ENCODE measurements at places on chromosomes 1 and 21.

DNA sequence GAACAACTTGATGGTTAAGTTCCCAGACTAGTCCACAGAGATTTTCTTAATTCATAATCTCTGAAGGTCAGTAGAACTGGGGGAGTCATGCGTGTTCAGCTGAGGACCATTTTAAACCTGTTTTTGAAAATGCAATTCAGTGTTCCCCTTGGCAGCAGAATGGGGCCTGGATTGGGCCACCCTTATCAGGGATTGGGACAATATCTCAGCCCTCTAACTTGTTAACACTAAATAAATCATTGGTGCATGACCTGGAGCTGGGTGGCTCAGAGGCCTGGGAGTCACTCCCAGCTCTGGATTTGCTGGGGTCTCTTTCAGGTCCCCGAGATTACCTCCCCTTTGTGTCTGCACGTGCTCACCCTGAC is 55.3 kb downstream of the MRPS6 start:
- DNase-seq, result no peak

DNA sequence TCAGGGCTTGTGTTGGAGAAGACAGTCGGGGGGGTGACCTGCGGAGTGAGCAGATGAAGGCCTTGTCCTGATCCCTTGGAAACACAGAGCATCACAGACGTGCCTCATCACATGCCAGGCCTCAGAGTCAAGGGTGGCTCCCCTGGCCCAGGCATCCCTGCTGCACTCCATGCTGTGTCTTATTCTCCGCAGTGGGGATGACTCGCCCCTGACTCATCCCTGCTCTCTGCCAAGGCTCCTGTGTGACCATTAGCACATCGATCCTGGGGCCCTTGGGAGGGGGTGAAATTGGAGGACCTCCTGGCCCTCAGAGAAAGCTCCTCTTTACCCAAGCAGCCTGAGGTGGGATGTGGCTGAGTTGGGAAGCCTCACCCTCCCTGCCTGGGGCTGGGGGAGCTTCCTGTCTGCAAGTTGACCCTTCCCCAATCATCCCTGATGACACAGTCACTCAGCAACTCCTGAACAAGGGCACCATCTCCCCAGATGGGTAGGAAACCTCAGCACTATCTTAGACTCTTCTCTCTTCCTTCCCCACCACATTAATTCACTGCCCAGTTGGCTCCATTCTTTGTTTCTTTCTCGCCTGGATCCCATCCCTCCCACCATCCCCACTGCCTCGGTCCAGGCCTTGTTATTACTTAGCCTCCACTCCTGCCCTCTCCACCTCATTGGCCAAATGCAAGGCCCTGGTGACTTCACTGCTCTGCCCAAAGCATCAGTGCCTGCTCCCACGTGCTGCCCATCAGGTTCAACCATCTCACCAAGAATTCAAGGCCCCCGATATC is 74.6 kb downstream of the CAMK2N1 start:
- no peak for DNase-seq

- DNase-seq, result no peak
These were observed 50.9 kb downstream of the SLAMF6 start for GRCh38 chr1:160472112-160472511.

GRCh38 chr1:245221805-245222204 is 67.0 kb downstream of the KIF26B start:
- DNase-seq, result no peak

DNA sequence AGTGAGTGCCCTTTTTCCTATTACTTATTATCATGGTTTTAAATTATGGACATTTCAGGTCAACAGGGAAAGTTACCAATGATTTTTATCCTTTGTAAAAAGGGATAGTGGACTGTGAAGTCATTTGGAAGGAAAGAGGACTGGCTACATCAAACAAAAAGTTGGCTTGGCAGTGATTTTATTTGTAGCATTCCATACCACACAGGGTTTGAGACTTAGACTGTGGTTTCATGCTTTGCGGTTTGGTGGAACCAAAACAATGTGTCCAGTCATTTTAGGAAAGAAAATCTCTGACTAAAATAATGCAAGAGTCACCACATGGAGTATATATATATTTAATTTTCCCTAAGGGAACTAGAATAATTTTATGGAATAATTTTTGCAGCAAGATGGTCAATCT is 239.5 kb downstream of the HMCN1 start:
- no peak for DNase-seq

DNA sequence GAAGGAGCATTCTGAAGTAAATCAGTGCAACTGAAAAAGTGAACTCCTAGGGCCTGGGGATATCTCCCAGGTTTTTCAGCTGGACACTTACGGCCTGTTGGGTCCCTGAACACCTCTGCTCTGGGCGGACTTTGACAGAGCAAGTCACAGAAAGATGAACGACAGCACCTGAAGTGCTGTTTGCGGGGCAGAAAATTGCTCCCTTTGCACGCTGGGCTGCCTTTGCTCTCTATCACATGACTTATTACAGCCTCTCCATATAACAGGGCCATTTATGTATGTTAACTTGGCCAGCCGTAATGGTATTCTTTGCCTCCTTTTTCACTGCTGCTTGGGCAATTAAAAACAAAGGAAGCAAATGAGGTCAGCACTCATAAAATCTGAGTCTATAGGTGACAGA is 332.9 kb downstream of the BARHL2 start:
- DNase-seq, result no peak

DNA sequence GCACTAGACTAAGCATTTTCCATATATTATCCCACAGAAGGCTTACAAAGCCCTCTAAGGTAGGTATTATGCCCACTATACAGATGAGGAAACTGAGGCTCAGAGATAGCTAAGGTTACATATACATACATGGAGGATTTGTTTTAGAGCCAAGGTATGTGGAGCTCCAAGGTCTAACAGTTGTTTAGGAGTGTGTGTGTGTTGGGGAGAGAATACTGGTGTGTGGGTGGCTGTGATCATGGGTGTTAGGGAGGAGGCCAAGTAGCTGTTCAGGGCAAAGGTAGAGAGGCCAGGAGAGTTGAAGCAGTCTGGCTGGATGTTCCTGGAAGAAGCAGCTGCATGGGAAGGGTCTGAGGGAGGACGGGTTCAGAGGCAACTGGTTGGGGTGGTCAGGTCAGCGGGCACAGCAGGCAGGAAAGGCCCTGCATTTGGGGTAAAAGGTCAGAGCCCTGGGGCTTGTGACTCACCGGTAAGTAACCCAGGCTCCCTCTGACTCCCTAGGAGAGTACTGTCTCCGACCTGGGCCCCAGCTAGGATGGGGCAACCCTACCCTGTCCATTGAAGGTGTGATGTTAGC is 5.1 kb upstream of the LDLRAP1 start:
- DNase-seq, result no peak

DNA sequence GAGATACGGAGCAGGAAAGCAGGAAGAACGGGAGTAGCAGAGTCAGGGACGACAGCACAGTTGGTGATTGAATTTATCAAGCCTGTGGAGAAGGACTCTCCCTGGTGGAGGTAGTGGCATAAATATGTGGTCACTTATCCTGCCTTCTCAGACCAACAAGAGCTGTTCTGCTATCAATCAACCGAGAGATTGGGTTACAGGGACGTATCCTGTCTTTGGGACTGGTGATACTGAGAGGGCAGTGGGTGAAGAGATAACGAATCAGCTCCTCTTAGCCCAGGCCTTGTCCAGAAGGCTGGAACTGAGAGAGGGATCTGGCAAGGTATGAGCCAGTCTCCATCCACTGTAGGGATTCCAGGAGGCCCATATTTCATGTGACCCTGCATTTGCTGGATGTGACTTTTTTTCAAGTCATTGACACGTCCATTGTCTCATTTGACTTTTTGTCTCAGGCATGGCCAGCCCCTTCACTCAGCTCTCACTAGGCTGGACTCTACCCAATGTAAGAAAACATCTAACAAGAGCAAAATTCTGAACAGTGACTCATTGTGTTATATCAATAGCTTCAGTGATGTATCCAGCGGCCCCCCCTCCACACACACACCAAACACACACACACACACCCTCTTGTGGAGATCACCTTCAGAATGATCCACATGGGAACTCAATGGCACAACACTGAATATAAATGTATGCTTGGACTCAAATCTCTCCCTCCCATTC is 11.3 kb downstream of the C1orf116 start:
- DNase-seq, result no peak

- DNase-seq, result no peak
These were observed 3.5 kb downstream of the SHISA4 start for GRCh38 chr1:201892211-201892610.

- DNase-seq, result no peak
These were observed 143.8 kb downstream of the TGFB2 start for GRCh38 chr1:218488986-218489385.

- DNase-seq, result no peak
These were observed 888 bp downstream of the HES5 start for GRCh38 chr1:2528966-2529783.

GRCh38 chr1:22763487-22764200 is 53.0 kb downstream of the EPHB2 start:
- DNase-seq, result peak; percentile 55

DNA sequence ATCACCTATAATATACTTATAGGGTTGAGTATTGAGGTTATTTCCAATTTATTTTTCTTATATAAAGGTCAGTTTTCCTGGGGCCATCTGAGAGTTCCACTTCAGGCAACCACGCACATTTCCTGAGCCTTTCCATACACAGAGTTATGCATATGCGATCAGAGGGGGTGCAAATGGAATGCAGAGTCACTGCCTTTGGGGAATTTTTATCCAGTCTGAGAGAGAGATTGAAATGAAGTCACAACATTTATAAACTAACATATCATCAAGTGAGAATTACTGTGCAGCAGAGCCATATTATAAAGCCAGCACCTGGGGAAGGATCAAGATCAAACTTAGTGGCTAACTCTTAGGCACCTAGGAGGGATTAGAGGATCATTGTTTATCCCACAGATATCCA is 299.9 kb upstream of the PLXNA2 start:
- no peak for DNase-seq

DNA sequence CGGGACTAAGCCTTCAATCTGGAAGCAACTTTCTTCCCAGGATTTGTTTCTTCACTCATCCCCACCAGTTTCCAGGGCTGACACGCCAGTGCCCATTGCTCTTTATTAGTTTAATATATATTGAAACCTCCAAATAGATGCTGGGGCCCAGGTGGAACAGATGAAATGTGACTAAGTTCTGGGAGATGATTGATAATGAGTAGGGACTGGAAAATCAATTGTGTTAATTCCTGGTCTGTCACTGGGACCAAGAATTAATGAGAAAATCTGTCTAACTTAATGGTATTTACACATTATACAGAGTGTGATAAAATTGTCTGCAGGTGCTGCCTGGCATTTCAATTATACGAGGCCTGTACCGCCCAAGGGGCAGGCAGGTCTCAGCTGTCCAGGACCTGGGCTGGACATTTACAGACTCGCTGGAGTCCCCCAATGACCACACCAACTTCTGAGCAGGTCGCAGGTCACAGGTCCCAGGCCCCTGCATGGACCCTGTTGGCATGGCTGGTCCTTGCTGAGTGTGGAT is 35.8 kb downstream of the UBIAD1 start:
- DNase-seq, result no peak

- no peak for DNase-seq
These were observed 17.2 kb upstream of the ZBTB8B start for GRCh38 chr1:32447469-32448185.

GRCh38 chr1:62882201-62883104 is 98.5 kb downstream of the ATG4C start:
- DNase-seq, result no peak

- DNase-seq, result no peak
These were observed 681 bp upstream of the UBXN10 start for GRCh38 chr1:20184997-20185833.

DNA sequence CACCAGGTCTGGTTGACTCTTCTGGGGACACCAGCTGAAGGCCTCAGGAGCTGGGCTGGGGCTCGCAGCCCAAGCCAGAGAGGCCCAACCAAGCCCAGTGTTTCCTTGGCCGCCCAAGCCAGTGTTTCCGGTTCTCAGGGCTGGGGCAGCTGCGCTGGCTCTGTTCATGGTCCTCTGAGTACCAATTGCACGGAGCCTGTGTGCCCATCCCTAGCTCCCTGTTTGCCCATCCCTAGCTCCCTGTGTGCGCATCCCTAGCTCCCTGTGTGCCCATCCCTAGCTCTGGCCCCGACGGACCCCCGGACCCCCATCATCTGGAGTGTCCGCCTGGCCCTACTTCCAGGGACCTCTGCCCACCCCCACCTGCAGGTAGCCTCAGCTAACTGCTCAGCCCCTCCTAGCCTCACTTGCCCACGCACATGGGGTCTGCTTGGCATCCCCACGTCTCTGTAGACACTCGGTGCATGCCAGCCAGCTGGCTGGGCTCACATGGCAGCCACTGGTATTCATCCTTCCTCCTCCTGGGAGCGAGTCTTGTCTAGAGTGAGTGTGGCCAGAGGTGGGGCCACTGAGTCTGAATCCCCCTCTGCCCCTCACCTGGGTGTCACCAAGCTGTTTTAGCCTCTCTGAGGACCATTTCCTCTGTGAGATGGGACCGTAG is 64.0 kb downstream of the WNT9A start:
- DNase-seq, result no peak

- DNase-seq, result peak; percentile 6
These were observed 21.9 kb upstream of the IVNS1ABP start for GRCh38 chr1:185338719-185339622.

- DNase-seq, result no peak
These were observed 376.7 kb upstream of the ADGRL2 start for GRCh38 chr1:81424061-81424460.

- DNase-seq, result no peak
These were observed 4.4 kb upstream of the SERTAD4 start for GRCh38 chr1:210228158-210228557.

GRCh38 chr1:79617777-79618176 is 611.2 kb upstream of the ADGRL4 start:
- DNase-seq, result no peak

- DNase-seq, result no peak
These were observed 38.9 kb downstream of the YY1AP1 start for GRCh38 chr1:155649676-155650075.

GRCh38 chr1:169495046-169495775 is 9.5 kb upstream of the SLC19A2 start:
- no peak for DNase-seq

- peak; percentile 74 for DNase-seq
These were observed at the start of gene FAM78B for GRCh38 chr1:166166698-166167571. FAM78B (minus strand) TSS chr1:166167001; CDS start chr1:166166248, 753 bp downstream.

Data from GM12892 (cell line).